ENCODE measurements at places on chromosomes 5 and 9.

GRCh38 chr5:115531787-115532367 is 12.7 kb downstream of the FEM1C start:
- DNase-seq = no peak

DNA sequence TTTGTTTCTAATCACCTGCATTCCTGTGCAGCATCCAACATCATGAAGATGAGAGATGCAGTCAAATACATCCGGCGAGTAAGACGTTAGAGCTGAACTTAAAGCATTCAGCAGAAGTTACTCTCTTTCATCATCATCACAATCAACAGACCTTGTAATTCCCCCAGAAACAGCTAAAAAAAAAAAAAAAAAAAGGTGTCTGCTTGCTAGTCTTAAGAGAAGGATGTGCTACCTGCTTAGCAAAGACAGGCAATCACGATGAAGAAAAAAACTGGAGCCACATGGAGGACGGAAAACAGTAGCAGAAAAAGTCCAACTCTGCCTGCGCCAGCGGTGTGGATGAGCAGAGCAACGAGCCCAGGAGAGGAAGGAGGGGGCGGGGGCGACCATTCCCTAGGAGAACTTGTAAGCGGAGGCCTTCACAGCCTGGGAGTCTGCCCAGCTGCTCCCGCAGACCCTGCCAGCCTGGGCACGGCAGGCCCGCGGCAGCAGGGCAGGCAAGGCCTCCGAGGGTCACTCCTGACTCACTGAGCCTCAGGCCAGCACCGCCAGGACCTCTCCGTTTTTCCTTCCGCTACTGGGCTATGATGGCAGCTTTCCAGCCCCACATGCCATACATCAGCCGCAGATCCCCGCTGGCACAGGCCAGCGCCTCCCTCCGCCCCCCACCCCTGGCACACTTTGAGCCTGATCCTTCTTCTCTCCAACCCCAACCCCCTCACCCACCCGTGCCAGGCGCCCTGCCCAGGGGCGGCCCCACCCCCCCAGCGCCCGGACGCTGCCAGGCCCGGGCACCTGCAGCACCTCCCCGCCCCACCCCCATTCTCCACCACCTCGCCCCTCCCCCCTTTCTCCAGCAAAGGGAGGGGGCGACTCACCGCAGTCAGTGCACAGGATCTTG is 1.4 kb downstream of the NRG2 start:
- DNase-seq = no peak

DNA sequence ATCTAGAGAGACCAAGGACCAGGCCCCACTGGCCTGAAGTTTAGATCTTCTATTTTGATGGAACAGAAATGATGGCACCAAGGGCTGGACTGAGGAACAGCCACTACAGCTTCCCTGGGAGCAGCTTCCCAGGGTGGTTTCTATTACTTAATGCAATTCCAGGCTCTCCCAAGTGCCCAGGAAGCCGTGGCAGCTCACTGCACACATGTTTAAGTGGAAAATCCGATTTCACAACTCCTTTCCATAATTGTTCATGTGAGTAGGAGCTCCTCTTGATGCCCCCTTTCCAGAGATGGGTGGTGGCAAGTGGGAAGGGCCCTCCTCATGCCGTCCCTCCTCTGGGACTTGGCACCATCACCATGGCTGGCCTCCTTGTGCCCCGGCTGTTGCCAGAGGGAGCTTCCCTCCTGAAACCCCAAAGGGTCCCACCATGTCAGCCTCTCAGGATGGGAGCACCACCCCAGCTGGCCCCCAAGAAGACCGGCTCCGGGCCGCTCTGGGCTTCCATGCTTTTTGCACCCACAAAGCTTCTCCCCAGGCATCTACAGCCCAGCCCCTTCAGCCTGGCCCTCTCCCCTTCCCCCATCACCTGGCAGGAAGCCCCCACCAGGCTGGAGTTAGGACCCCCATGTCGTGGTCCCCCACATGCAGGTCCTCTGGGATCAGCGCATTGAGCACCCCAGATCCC is 9.1 kb upstream of the UBAC1 start:
- no peak for DNase-seq

GRCh38 chr5:165015547-165015946 is 1510.1 kb downstream of the MAT2B start:
- DNase-seq = no peak

DNA sequence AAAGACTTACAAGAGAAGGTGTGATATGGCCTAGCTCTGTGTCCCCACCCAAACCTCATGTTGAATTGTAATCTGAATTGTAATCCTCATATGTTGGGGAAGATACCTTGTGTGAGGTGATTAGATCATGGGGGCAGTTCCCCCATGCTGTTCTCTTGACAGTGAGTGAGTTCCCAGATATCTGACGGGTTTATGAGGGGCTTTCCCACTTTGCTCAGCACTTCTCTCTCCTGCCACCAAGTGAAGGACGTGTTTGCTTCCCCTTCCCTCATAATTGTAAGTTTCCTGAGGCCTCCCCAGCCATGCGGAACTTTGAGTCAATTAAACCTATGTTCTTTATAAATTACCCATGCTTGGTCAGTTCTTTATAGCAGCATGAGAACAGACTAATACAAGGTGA is 49.0 kb downstream of the CDO1 start:
- DNase-seq = no peak

DNA sequence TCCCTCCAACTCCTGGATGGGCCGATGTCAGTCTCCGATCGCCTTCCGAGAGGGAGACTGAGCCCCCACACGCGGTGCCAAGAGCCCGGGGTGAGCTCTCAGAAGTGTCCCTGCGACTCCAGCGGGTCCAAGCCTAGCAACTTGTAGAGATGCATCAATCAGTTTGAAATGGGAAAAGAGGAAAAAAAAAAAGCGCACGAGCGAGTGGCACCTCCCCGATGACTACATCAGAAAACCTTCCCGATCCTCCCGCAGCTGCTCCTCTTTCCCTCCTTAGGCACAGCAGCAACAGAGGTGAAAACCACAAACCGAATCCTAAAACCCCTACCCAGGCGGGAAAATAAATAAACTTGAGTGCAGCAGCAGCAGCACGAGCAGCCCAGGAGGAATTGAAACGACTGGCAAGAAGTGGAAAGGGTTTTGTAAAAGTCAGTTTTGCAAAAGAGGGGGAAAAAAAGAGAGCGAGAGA is 1.0 kb upstream of the EFNA5 start:
- DNase-seq = no peak

- peak; percentile 7 for DNase-seq
Measured at GRCh38 chr9:93013856-93014582, 44.5 kb upstream of the SUSD3 start.

DNA sequence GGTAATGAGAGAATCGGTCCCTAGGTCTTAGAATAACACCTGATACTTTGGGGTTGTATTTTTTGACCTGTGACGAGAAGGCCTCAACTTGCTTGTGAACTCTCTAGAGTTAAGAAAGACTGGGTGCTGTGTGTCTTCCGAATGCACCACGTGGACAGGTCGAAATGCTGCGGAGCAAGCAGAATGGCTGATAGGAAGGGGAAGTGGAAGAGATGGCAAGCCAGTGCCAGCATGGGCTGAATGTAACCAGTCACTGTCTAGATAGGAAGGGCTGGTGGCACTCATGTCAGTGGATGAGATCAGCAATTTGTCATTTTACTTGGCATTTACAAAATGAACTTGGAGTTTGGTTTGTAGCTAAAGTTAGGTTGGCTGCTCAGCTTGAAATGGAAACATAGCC is 5.6 kb downstream of the OTULINL start:
- DNase-seq = no peak

- no peak for DNase-seq
Measured at GRCh38 chr9:32401488-32401887, 17.0 kb downstream of the ACO1 start.

DNA sequence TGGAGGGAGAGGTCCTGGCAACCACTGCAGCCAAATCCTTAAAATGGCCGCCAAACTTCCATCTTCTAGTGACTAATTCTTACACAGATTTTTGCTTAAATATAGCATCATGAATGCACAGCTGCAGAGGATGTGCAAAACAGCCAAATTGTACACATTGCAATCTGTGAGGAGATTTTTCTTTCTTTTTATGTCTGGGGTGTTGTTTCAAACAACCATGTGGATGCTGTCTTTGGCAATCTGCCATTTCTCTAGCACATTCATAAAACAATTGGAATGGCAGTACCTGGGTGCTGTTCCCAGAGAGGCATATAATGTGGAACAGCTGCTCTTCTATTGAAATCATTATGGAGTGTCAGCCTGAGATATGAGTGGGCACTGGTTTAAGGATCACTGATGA is 1082.9 kb upstream of the SEMA6A start:
- DNase-seq = no peak

- no peak for DNase-seq
Measured at GRCh38 chr9:69762527-69762926, 2.7 kb upstream of the PTAR1 start.

- no peak for DNase-seq
Measured at GRCh38 chr9:4301296-4301695, 1.4 kb upstream of the GLIS3 start.

GRCh38 chr5:167982-168660 is 23.2 kb upstream of the LRRC14B start:
- DNase-seq = no peak

GRCh38 chr9:126675147-126675467 is 61.4 kb downstream of the LMX1B start:
- no peak for DNase-seq

DNA sequence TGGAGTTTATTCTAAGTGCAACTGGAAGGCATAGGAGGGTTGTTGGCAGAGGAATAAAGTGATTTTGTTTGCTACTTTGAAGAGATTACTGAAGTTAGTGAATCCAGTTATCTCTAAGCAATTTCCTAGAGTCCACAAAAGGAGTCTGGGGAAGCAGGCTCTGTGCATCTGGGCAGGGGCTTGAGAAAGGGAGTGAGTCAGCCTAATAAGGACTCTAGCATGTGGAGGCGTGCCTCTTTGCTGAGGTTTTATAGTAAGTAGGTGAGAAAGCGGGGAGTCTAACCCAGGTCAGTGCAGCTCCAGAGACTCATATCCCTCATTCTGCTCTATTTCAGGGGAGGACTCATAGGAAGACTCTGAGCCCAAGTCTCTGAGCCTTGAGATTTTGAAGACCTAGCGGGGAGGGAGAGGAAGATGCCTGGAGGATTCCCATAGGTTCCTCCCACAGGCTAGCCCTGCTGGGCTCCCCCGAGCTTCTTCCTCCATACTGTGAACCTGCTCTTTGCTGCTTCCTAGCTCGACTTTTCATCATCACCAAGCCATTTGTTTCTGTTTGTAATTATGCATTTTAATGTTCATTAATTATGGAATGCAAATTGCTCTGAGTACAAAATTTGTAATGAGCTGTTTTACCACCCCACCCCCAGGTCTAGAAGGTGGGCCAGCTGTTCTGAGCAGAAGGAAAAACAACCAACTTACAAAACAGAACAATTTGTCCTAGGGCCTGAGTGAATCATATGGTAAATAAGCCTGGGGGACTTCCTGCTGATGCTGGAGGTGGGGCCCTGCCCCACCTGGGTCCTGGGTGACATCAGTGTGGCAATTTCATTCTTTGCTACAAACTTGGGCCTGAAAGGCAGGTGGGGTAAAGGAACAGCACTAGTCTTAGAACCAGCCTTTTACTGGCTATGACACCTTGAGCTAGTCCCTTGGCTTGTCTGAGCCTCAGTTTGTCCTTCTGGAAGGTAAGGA is 150.2 kb downstream of the TRIM32 start:
- DNase-seq = no peak

DNA sequence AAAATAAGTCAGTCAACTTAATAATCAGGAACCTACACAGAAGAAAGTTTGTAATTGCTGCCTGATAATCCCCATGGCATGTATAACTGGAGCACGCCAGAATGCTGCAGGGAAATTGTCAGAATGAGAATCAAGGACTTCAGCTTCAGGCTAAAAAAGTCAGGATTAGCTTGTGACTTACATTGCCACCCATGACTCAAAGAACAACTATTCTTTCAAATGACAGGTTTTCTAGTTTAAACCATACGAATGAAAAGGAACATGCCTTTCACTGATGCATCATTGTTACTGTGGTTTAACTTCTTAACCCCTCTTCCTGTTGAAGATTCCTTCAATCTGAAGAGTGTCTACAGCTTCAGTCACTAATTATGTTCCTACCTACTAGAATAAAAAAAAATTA is 112.4 kb downstream of the ISL1 start:
- DNase-seq = no peak

DNA sequence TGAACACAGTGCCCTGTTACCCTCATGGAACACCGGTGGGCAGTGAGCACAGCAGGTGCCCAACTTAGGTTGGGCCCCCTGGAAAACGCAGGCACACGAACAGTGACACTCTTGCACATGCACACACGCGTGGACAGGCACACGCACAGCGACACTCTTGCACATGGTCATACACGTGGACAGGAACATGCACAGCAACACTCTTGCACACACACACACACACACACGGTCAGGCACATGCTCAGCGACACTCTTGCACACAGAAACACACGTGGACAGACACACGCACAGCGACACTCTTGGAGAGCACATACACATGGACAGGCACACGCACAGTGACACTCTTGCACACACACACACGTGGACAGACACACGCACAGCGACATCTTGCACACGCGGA is 559.4 kb upstream of the ADAMTS16 start:
- no peak for DNase-seq

DNA sequence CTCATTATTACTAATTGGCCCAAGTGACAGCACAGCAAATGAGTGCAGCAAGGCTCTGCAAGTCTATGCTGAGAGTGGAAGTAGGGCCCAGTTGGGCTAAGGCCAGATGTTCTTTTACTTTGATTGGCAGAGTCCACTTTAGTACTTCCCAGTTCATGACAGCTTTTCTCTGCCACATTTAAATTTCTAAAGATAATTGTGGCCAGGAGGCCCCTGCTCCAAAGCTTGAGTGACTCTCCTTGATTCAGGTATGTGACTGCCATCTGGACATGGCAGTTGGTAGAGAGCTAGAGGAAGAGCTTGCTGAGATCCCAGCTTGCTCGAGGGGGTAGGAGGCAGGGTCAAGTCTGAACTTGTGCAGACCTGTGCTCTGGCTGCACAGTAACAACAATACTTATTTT is 154.1 kb downstream of the CARTPT start:
- DNase-seq = no peak

GRCh38 chr9:38734831-38735230 is 14.9 kb upstream of the FAM240B start:
- no peak for DNase-seq

DNA sequence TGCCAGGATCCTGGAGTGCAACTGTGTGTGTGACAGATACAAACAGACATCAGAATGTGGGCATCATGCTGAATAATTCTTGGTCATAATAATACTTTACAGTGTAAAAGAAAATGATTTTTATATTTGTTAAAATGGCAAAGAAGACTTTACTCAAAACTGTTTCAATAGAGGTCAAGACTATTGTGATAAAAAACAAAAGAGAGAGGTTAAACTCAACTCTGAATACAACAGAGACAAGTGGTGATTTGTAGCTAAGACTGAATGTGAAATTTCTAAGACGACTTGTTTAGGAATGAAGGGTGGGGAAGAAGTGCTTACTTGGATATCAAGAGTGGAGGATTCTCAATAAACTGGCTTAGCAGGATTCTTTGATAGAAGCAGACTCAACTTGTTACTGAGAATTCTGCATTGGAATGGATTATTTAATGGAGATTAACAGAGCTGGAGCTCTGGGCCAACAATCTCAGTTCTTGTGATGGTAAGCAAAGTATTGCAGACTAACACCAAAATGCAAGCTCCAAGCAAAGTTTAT is 457.4 kb upstream of the CDH18 start:
- DNase-seq = no peak
